ENCODE measurements at places on chromosomes 2 and 18.
A peak's percentile ranks its signal among the peaks of the same experiment; 100 is the strongest.

- DNase-seq = no peak
Measured at GRCh38 chr2:88201811-88202169, 31.6 kb downstream of the THNSL2 start.

DNA sequence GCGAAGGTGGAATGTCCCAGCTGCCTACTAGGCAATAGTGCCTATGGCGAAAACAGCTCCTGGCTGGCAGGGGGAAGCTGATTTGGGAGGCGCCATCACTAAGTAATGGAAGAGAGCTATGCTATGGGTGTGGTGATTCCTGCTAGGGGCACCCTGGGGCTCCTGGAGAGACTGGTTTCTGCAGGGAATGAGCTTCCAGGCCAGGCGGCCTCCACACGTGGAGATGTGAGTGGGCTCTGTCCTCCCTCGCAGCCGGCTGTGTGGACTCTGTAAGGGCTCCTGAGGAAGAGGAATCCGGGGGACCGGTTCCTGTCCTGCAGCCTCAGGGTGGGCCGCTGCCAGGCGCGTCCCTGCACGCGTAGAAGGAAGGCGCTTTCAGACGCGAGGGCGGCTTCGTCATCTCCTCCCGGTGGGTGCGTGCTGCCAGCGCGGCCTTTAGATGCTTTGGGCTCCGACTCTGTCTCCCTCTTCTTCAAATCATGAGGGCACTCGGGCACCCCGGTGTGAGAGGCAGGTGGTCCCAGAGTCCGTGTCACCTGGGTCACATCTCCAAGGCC lies 55.5 kb upstream of the ANKRD62 start:
- no peak for DNase-seq

DNA sequence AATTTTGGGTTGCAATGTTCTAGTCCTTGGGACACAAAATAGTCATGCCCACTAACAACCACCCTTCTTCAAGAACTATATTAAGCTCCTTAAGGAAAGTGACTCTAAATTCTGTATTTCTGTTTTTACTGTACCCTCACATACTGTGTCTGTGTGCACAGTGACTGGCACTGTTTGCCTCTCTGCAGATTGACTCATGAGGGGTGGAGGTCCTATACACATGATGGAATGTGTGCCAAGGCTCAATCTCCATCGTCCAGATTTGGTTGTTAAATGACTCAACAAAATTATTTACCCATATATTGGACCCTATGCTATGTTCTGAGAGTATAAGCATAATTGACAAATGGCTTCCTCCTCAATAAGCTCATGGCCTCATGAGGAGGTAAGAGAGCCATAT lies 126.6 kb upstream of the CWC22 start:
- DNase-seq = no peak

DNA sequence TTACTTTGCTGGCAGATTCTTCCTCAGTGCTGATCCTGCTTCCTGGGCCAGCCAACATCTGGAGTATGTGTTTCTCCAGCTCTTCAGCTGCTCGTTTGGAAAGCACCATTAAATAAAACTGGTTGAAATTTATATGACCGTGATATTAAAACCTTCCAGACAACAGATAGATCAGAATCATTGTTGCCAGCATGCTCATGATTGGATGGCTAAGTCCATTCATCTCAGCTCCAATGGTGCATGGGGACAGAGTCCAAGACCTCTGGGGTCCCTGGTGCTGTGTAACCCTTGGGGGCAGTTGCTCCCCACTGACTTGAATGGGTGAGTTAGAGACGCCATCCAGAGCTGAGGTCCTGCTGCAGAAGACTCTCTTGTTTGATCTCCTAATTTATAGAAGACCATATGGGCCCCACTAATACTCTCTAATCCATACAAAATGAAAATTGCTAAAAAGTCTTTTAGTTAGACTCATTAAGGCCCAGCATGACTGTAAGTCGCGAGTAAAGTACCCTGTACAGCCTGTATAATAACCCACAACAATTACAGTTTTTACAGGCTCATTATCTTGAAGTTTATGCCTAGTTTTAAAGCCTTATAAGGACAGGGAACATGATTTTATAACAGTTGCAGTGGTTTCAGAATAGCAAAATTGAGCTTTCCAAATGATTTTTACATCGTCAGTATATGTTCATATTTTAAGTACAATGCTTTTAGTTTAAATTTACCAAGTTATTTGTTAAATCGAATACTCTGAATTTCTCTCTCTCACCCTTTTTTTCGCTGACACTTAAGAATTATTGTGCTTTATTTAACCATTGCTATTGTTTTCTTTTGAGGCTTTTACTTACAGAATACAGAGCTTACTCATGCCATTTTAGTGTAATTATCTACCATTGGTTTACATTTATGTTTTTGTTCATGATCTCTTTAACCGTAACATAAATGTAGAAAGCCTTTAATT lies 60.0 kb downstream of the CABLES1 start:
- DNase-seq = no peak

GRCh38 chr2:217101972-217102371 lies 242.1 kb upstream of the TNP1 start:
- DNase-seq = no peak

GRCh38 chr2:113407446-113408099 lies 29.9 kb upstream of the ZNG1B start:
- DNase-seq = peak; percentile 46

DNA sequence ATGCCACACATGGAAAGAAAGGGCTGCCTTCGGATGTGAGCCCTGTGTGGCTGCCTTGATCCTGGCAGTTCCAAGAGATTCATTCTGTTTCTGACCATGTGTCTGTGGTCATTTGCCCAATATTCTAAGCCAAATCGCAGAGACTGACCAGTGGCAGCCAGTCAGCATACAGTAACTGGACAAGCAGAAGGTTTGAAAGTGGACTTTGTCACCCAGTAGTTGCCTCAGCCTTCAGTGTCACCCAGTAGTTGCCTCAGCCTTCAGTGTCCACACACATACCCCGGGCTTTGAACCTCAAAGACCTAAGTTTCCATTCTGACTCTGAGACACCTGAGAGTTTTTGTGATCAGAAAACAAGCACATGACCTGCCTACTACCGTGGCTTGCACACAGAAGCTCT lies 5.0 kb downstream of the RFX8 start:
- DNase-seq = no peak

DNA sequence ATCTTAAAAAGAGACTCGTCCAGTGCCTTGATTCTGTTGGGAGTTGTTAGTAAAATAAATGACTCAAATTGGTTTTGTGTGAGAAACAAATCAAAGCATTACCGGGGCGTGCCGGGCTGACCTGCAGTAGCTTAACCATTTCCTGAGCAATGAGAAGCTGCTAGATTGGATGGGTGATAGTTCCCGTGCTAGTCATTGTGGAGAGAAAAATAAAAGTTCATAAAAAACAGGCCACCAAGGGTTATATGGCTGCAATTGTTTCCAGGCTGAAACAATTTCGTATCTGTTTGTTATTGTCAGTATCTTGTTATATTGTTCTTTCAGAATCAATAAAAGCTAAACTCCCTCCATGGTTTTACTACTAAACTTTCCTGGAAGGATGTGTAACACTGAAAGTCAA lies 314.4 kb downstream of the MTX2 start:
- DNase-seq = no peak

DNA sequence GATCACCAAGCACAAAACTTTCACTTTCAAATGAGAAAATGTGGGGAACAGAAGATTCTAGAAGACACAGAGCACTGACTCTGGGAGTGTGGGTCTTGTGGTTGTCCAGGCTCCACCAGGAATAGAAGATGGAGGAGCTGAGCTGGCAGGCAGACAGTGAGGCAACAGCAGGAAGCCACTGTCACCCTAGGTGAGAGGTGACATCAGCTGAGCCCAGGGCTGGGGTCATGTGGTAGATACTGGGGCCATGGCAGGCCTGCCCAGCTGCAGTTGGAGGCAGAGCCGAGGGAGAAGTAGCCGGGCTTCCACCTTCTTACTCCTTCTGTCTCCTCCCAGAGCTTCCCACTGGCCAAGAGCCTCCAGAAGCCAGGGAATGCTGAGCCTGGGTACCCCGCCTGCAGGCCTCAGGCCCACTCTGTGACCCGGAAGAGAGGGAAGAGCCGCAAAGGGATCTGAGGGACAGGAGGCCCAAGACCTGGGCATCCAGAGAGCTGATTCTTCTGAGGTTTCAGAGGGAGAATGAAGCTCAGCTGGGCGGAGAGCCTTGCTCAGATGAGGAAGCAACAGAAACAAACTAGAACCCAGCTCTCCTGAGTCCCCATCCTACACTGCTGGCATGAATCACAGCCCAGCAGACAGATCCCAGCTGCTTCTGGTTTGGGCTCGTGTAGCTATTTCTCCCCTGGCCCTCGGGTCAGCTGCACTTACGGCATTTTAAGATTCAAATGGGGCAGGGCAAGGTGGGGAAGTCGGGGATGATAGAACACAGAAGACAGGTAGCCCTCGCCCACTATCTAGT lies 39.8 kb upstream of the ASAP2 start:
- DNase-seq = no peak

DNA sequence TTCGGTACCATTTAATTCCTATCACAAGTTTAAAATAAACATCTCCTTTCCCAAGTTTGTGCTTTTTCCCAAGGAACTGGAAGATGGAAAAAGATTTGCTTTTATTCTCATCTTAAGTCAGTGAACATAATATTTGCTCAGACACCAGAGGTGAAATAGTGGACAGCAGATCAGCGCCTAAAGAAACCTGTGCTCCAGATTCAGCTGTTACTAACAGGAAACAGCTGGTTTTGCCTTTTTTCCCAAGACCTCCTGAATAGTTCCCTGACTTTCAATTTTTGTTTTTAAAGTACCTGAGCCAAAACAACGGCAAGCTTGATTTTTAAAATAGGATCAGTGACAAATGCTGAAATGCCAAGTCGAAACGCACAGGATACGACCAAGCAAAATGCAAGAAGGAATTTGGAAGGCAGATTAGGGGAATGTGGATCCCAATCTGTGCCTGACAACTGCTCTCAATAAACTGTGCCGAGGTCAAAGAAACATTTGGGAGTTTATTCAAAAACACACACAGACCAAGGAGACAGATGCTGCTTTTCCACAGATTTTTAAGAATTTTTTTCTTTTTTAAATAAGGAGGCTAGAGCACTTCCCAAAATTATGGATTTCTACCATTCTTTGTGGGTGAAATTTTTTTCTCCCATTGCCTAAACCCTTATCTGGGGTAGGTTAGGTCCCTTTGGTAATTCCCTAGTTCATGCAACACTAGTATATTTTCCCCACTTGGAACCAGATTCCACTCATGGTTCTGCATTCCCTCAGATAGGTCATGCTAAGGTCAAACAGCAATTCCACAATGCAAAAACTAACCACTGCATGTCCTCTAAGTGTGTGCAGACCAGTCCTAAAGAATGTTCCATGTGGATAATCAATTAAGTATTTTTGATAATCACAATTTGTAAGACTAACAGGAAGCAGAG lies 121.5 kb upstream of the PDE1A start:
- no peak for DNase-seq

DNA sequence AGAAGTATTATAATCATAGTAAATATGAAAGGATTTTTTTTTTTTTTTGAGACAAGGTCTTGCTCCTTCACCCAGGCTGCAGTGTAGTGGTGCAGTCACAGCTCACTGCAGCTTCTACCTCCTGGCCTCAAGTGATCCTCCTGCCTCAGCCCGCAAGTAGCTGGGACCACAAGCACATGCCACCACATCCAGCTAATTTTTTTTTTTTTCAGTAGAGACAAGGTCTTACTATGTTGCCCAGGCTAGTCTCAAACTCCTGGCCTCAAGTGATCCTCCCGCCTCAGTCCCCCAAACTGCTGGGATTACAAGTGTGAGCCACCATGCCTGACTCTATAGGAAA lies 301.6 kb upstream of the STON1 start:
- peak; percentile 15 for DNase-seq

DNA sequence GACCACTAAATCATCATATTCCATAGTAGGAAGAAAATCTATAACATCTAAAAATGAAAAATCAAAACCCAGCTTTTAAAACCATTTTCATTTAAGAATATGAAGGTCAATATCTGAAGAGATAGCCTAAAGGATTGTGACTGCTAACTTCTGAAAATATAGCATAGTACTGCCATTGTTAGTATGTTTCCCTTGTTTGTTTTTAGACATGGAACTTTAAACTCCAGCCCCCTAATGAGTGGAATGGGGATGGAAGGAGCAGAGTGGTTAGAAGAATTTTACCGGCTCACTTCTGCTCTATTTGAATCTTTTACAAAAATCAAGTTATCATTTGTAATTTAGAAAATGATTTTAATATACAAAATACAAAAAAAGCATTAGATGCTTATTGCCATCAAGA lies 169.0 kb downstream of the CD226 start:
- DNase-seq = no peak

GRCh38 chr2:97891611-97892010 lies 104.1 kb downstream of the TMEM131 start:
- DNase-seq = no peak

DNA sequence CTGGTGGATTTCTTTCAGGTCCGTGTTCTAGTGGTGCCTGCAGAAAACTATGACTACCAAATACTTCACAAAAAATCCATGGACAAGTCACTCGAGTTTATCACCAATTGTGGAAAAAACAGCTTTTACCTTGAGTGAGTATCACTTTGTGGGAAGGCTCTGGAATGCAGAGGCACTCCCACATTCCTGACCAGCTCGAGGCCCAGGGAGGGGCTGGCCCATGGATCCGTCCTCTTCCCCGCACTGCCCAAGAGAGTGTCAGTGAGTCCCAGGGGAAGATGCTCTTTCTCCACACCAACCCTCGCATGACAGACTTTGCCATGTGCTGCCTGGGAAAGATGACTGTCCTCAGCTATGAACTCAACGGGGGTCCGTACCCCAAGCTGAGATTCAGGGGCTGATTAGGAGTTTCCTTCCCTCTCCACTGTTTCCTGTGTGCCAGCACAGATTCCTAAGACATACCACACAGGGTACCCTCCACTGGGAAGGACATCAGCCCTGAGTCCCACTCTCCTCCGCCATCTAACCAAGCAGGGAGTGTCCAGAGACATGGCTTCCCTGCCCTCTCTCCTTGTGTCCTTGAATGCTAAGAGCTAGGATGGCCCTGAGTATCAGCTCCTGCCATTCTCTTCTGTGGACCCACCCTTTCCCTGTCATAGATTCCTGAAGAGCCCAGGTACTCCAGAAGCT lies 155.9 kb downstream of the LAMA3 start:
- no peak for DNase-seq

DNA sequence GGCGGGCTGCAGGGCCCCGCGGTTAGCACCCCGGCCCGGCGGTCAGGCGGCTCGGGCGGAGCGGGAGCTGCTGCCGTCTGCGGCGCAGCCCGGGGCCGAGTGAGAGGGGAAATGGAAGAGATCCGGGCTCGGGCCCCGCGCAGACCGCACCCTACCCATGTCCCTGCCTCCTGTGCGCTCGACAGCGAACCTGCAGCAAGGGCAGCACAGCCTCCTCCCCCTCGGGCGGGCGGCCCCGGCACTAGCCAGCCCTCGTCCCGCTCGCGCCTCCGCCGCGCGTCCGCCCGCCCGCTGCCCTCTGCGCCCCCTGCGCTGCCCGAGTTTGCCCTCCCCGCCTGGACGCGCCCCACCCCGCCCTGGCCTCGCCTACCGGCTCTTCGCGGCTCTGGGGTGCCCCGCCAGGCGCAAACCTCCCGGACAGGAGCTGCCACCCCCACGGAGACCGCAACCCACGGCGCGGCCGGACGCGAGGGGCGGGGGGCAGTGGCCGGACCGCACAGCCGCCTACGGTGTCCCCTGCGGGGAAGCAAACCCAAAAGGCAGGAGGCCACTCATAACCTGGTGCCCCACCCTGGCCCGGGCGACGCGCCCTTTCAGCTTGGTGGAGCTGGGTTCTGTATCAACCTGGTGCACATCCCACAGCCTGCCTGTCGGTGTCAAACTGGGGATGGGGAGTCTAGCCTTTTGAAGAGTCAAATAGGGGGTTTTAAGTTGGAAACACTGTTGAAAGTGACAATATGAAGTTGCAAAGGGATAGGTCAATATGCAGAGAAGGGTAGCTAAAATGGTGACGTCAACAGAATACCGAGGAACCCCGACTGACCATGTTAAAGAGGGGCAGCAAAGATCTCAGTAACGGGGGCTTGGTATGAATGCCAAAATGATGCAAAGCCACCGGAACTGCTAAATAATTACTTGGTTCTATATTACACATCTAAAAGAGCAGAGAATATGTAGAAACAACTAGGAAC lies at the start of gene IHH:
Gene IHH, minus strand, starts transcription at position 101 of the 971 bp plus-strand sequence. CDS start 454 bp downstream, outside the sequence.
- DNase-seq = no peak
